ENCODE measurements at places on chromosomes 2 and 18.

DNA sequence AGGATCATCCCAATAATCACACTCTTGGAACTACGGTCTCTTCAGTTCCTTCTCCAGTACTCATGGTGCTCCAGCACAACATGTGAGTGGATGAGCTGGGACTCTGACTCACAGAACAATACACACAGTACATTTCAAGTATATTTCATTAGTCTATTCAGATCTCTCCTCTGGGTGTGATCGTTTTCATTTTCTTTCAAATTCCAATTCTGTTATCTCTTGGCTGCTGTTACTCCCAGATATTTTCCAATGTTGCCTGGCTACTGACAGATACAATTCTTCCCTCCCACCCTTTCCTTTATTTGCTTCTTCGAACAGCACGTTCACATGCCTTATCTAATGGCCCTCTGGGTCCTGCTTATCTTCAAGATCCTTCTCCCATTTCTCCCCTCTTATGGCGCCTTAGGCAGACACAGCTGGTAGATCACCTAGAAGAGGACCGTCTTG is 216.0 kb downstream of the ACKR3 start:
- no peak for DNase-seq

DNA sequence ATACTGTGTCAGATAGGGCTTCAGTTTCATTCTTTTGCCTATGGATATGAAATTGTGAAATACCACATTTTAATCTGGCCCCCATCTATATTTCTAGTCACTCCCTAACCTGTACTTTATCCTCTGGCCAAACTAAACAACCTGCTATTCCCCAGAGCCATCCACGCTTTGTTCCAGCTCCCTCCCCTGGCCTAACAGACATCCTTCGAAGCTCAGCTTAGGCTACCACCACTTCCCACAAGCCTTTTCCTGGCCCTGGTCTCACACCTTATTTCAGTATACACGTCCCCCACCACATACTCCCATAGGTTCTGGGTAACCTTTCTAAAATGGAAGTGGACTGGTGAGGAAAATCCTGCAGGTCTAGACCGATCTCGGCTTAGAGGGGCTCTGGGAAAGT is 55.4 kb downstream of the MAP4K3 start:
- DNase-seq = no peak

DNA sequence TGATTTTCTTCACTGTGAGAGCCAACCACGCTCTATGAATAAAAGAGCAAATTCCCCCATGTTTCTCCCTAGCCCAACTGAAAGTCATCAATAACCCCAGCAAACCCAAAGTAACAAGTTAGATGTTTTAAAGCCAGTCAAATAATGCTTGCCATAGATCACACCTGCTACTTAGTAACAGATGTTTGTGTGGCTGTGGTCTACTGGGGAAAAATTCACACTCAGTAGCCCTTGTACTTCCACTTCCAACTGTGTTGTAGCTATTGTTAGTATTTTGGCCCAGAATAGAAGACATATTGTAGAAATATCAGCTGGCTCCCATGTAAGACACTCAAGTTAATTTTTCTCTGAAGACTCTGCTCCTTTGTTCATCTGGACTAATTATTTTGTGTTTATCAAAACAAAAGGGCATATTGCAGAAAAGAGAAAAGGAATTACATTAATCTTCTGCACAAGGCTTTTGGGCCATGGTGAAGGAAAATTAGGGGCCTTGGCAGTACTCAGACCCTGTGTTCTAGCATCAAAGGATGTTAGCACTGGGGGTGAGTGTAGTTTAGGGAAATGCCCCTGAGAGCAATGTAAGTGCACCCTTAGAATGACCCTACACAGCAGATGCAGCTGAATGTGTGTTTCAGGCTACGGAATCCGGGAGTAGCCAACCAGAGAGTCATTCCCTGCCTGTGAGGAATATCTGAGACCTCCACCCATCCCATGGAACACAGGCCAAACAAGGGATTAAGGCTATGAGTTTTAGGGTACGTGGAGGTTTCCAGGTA is 521.9 kb downstream of the EPHA4 start:
- no peak for DNase-seq

DNA sequence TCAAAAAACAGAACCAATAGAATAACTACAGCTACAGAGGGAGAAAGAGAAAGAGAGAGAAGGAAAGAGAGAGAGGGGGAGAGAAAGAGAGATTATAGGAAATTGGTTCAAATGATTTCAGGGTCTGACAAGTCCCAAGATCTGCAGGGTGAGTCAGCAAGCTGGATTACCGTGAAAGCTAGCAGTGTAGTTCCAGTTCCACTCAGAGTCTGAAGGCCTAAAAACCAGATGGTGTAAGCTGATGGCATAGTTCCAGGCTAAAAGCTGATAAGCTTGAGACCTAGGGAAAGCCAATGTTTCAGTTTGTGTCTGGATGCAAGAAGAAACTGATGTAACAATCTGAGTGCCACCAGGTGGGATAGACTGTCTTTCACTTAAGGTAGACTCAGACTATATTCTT is 397.7 kb downstream of the TRIB2 start:
- no peak for DNase-seq

GRCh38 chr2:96154506-96155380 is 9.5 kb upstream of the DUSP2 start:
- no peak for DNase-seq

GRCh38 chr2:233453111-233453915 is 99.0 kb downstream of the DGKD start:
- DNase-seq = no peak

DNA sequence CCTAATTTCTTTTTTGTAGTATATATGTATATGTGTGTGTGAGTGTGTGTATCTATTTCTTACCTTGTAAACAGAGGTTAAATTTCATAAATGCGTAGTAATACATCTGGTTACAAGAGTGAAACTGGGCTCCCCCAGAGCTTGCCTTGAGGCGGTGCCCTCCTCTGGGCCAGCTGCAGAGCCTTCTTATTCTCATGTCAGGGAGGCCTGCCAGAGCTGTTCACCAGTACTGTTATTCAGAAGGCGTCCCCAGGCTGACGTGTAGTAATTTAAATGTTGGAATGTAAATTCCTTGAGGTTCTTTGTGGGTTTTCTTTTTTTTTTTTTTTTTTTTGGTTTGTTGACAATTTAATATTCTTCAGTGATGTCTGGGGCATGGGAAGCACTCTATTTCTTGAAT is 11.2 kb downstream of the COPS8 start:
- DNase-seq = no peak

DNA sequence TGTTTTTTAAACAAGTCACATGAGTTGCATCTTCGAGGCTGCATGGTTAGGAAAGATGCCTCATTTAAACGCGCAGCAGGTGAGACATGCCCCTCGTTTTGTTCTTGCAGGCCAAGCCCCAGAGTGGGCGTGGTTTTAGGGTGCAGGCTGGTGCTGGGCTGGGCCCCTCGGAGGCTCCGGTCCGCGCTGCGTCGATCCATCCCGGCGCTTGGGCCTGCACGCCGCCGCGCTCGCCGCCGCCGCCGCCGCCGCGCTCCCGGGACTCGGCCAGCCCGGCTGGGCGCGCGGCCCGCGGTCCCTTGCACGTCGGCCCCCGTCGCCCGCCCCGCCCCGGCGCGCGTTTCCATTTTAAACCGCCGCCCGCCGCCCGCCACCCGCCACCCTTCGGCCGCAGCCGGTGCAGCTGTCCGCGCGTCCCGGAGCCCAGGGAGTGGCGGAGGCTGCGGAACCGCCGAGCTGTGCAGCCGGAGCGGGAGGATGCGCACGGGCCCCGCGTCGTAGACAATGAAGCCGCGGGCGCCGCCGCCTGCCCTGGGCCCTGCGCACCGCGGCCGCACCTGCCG is 175.5 kb downstream of the AGAP1 start:
- DNase-seq = peak; percentile 84

GRCh38 chr18:75845413-75845812 is 417.9 kb upstream of the SMIM21 start:
- DNase-seq = no peak
